NCI-H460 (cell line): ENCODE measurements at places on chromosomes 3 and 15.

- no peak for DNase-seq
These were observed 77.1 kb downstream of the MEX3B start for GRCh38 chr15:81968691-81969090.

DNA sequence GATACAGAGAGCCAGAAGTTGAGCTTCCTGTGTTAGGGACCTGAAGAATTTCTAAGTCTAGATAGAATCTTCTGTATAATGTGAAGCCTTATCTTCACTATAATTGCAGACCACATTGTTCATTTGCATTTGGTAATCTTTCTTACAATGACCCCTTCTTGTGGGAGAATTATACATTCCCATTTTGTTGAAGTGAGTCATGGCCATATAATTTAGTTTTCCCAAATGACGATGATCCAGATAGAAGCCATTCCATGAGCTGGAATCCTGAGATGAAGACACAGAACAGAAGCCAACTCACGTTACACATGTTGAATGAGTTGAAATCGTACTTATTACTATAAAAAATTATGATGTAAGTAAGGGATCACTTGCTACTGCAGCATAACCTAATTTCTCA, 187.8 kb downstream of the TUSC7 start:
- DNase-seq: no peak

DNA sequence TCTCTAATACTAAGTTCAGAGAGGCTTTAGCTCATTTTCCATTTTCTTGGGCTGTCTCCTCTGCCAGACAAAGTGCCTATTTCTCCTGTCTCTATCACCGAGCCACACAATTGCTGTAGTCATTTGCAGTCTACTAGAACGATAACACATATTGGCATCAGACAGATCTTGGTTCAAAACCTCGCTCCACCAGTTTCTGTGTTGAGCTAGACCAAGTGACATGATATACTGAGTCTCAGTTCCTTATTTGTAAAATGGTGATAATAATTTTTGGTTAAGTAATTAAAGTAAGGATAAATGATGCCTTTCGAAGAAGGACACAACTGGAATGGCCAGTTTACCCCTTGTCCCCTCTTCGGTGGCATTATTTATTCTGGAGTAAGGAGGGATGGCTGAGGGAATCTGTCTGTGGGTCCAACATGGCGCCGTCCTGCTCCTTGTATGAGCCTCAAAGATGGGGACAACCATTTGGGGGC, 398 bp upstream of the RAB7A start:
- no peak for DNase-seq

DNA sequence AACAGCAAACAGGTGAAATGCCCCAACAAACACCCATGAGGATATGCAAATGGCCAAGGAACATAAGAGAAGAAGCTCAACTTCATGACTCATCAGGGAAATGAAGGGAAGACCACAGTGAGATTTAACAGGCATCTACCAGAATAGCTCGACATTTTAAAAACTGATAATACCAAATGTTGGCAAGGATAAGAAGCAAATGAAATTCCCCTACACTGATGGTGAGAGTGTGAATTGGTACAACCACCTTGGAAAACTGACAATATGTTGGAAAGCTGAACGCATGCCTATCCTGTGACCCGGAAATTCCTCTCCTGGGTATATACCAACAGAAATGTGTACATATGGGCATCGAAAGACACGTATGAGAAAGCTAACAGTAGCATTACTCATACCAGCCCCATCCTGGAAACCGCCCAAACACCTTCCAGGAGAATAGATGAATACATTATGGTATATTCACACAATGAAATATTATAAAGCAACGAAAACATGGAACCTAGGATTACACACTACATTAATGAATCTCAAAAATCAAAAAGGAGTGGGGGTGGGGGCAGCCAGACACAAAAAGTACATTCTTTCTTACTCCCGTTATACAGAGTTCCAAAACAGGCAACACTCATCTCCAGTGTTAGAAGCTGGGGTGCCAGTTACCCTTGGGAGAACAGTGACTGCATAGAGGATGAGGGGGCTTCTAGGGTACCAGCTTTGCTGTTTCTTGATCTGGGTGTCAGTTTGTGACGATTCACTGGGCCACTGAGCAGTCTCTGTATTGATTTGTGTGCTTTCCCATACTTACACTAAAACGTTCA, 16.9 kb downstream of the RFTN1 start:
- DNase-seq: no peak

- DNase-seq: no peak
These were observed 48.0 kb upstream of the SYNPR start for GRCh38 chr3:63230146-63230545.

GRCh38 chr3:194740859-194741491, 55.3 kb downstream of the FAM43A start:
- no peak for DNase-seq

DNA sequence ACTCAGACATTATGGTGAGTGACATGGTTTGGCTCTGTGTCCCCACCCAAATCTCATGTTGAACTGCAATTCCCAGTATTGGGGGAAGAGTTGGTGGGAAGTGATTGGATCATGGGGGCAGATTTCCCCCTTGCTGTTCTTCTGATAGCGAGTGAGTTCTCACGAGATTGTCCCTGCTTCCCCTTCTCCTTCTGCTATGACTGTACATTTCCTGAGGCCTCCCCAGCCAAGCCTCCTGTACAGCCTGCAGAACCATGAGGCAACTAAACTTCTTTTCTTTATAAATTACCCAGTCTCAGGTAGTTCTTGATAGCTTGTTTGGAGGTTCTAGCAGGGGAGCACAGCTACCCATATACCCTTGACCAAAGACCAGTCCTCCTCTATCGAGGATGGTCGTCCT, 45.9 kb downstream of the ADAM10 start:
- DNase-seq: no peak

- no peak for DNase-seq
These were observed 3.1 kb downstream of the CMTM6 start for GRCh38 chr3:32499585-32499984.

DNA sequence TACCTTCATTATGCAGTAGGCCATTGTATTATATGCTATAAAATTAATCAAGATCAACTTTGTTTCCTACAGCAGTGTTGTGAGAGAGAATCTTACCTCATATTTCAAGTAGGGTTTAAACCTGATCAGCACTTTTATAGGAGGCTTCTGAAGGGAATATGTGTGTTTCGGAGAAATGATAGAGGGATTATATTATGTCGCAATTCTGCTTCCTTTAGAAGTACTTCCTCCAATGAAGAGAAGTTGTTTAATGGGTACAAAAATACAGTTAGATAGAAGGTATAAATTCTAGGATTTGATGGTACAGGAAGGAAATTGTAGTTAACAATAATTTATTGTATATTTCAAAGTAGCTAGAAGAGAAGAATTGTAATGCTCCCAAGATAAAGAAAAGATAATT, 54.9 kb downstream of the NSUN3 start:
- no peak for DNase-seq

- no peak for DNase-seq
These were observed 7.8 kb upstream of the C15orf61 start for GRCh38 chr15:67512933-67513714.

- peak; percentile 11 for DNase-seq
These were observed 598 bp upstream of the SFMBT1 start for GRCh38 chr3:53046171-53047170.

DNA sequence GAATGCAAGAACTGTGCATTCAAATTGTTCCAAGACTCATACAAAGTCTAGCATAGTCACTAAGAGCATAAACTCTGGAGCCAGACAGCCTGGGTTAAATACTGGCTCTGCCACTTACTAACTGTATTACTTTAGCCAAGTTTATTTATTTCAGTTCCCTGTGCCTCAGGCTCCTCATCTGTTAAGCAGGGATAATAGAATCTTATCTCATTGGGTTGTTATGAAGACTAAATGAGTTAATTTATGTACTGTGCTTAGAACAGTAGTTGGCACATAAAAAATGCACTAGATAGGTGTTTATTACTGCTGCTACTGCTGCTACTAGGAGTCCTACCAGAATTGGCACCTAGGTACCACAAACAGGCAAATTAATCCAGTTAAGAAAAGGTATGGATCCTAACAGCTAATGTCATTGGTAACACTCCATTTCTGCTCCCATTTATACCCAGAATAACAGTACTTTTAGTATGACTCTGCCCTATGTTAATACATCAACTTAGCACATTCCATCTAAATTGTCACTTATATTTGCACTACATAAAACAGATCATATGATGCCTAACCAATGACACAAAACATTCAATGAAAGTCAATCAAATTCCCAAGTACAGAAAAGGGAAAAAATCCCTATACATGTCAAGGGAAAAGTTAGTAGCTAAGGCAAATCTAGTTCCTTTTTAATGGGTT, 45.7 kb downstream of the GSK3B start:
- DNase-seq: no peak

DNA sequence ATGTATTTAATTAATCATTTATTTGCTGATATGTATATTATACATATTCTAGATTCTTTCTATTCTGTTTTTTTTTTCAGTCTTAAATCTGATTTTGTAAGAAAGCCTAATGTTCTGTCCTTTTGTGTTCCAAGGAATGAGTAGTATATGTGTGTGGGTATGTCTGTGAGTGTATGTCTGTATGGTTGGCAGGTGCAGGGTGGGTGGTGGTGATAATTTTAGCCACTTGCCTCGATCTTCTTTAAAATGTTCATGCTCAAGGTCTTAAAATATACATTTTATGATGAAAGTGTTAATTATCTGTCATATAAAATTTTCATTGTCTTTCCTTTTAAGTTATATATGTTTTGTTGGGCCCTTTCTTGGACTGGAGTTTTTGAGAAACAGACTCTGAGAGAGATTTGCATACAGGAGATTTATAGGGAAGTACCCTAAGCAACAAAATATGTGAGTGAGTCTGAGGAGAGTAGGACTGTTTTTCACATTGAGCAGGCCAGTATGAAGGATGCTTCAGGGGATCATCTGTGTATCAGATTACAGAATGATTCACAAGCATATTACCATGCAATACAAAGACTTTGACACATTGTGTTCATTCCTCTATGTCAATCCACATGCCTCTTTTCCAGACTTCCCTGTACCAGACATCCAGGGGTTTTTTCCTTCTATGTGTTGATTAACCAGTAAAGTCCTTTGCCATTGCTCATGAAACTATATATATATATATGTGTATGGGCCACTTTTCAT, 211.0 kb upstream of the DPPA4 start:
- DNase-seq: no peak

DNA sequence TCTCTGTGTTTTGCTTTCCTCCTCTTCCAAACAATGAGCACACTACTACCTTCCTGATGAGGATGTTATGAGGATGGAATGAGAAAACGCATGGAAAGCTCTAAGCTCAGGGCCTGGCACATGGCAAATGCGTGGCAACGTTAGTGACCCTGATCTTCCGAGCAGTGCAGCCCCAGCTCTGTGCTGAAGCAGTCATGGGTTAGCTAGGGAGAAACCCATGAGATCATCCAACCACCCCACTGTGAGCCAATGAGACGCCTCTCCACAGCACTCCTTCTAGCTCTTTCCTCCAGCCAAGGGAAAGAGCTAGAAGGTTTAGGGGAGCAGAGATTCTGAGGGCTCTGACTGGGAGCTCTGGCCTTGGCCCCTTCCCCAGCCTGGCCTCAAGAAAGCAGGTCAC, 4.5 kb downstream of the CPN2 start:
- no peak for DNase-seq

DNA sequence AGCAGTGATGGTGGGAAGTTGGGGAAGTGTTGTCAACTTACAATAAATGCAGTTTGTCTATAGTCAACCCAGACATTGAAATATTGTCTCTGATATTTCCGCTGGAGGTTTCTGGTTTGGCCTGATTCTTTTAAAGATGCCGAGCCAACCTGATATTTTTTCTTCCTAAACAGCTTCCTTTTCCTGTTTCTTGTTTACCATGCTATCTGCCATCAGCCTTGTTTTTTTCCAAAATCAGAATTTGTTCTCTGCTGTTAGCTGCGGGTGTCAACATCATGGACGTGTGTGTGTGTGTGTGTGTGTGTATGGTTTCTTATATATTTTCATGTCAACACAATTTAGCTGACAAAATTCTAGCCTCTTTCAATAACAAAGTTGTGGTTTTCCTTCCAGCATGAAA, 41.2 kb upstream of the XCR1 start:
- DNase-seq: no peak

DNA sequence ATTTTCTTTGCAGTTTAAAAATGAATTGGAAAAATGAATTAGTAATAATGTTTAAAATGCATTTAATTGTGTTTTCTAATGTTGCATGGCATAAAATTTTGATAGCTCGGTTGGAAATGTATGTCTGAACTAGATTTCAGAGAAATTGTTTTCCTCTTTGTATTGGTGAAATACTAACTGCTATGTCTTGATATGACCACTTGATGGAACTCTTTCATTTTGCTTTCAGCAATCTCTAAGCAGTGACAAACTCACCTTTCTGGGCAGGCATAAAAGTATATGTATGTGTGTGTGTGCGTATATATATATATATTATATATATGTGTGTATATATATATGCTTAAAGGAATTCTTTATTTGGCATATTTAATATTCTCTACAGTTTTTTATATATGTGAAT, 239.3 kb upstream of the ZNF717 start:
- DNase-seq: no peak

DNA sequence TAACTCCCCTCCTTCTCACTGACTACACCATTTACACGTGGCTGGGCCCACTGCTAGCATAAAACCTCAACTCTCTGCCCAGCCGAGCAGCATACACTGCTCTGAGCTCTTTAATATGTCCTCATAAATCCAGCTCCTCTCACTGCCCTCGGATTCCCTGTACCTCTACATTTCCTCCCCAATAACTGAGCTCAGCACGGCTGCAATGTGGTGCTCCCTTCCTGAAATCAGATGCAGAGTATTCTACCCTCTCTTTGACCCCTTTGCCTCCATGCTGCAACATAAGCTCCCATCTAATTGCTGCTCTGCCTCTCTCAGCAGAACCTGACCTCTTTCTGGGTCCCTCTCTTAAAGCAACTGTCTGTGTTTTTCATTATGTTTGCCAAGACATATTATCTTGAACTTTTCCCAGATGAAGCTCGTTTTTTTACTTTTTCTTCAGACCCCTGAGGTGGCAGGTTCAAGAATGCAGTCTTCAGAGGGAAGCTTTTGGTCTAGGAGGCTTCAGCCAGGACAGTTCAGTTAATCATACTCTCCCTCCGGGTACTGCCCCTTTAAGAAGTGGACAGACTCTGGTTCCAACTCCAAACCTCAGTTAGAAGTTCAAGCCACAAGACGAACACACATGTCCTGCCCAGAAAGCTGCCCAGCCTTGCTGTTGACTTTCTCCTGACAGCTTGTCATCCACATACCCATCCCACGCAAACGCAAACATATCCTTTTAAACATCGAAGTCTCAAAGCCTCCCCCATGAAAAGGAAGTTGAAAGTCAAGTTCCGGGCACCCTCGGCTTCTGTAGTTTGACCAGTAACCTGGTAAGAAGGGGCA, 81.1 kb upstream of the NEO1 start:
- DNase-seq: no peak

DNA sequence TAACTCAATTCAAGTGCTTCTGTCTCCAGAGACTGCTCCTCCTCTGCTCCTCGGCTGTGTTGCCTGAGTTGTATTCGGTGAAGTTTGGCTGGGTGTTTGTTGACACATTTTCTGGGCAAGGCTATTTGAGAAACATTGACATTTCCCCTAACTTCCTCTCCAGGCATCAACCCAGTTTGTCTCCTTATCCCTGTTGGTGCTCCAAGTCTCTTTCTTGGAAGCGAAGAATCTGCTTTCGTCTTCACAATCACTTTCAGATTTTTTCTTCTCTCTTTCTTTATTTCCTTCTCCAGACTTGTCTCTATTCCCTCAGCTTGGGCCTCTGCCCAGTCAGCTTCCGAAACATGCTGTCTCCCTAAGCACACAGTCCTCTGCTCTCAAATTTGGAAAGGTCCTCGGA, 84.7 kb downstream of the ETV5 start:
- no peak for DNase-seq
